ENCODE measurements at places on chromosomes 5 and 9. TPM values are rescaled to one million over a fixed set of nuclear protein-coding genes. Genes with fewer than 3 reads are reported as not detected.

DNA sequence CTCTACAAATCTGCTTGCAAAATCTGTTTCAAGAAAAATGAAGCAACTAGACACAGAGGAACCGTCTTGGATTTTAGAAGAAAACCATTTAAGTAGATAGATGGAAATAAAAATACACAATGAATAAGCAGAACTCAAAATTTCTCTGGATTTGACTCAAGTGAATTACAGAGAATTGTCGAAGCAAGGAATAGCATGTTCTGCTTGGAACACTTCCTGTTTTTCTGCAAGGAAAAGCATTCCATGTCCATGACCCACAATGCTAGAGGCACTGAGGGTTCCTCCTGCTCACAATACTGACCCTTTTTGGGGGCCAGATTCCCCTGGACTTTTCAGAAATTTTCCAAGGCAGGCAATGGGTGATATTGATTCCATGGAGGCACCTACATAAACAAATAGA, 29.8 kb downstream of the PRUNE2 start:
- DNase-seq: no peak

- no peak for DNase-seq
Measured at GRCh38 chr9:108784998-108785397, 70.8 kb downstream of the ACTL7B start.

DNA sequence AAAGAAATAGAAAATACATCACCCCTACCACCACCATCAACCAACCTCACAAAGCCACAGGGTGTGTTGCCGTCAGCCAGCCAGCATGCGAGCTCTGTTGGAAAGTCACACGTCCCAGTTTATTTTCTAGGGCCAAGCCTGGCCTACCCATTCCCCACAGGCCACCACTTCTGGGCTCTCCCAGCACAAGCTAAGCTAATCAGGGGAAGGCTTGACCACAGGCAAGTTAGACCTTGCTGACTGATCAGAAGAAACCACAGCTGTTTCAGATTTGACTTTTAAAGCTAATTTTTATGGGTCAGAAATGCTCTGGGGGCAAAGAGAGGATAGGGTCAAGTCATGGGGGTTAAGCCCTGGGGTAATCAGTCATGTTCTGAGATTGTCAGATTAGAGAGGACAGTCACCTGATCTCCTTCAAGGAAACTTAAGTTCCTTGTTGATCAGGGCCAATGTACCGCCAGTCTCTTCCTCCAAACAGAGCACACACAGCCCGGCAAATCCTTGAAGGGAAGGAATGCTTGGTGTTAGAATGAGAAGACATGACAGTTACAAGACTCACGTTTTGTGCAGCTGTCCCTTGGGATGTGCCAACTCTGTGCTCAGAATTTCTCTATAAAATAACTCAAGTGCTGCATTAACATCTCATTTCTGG, 7.6 kb downstream of the SHB start:
- no peak for DNase-seq

- DNase-seq: no peak
Measured at GRCh38 chr9:98175028-98175569, 17.3 kb downstream of the CORO2A start.

DNA sequence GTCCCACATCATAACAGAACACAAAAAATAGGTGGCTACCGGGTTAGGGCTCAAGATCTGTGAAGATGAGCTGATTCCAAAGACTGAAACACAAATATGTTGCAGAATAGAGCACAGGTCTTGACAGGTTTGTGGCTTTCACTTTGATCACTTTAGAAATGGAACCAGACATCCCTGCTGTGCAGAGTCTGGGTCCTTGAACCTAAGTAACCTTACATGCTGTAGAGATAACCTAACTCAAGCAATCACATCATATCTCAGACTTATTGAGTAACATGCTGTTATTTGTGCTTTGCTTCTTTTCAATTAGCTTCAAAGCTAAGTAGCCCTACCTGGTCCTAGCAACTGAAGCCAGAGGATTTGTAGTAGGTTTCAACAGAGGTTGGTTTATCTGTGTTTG, 24.3 kb downstream of the FBXW2 start:
- DNase-seq: no peak

GRCh38 chr5:78041805-78042204, 252.7 kb downstream of the AP3B1 start:
- no peak for DNase-seq

DNA sequence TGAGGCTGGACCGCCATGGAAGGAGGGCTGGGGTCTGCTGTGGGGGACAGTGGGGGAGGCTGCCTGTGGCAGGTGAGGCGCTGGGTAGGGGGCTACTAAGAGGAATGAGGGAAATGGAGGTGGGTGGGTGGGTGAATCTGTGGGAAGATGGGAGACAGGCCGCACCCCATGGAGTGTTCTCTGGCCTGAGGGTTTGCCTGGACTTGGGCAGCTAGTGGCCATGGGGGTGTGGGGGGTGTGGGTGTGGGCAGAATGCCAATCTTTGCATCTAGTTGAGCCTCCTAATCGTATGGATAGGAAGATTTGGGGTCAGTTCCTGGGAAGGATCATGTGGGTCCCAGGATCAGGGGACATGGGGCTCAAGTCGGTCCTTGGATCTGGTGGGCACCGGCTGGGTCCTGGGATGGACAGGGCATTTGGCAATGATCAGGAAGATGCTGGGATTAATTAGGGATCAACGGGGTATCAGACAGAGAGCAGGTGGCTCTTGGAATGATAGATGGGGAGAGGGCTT, 518 bp downstream of the ZDHHC12 start:
- DNase-seq: no peak

DNA sequence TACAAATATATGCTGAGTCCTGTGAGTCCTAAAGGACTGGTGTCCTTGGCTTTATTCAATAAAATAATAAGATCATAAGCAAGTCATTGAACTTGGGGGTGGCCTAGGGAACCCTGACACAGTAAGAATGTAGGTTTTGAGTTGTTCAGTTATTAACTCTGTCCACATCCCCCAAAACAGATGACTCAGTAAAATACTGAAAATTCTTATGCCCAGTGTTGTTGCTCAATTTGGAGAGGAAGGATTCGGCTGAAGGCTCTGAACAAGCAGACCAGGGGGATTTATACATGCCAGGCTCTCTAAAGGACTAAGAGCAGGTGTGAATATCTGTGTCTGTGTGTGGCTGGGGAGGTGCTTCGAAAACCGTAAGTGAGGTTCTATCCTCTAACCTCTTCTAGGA, 173.7 kb downstream of the RMI1 start:
- DNase-seq: no peak

DNA sequence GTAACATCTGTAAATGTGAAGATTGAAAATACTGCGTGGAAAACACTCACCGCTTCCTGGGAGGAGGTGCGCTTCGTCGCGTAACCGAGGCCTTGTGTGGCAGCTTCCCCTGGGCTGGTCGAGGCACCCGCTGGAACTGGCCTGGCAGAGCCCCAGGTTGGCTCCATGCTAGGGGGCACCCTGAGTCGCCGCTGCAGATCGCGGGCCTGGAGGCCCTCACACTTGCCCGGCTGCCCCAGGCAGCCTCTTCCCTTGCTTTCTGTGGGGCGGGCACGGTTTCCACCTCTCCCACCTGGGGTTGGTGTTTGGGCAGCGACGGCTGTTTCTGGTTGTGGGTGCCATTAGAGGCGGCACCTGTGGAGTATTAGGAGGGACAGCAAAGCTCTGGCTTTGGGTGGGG, 852 bp downstream of the ZNF354C start:
- DNase-seq: no peak

GRCh38 chr5:19728571-19728970, 259.4 kb downstream of the CDH18 start:
- DNase-seq: no peak

- DNase-seq: peak; percentile 67
Measured at GRCh38 chr9:3528451-3528850, 2.6 kb upstream of the RFX3 start.

GRCh38 chr5:15637886-15638285, 137.9 kb downstream of the FBXL7 start:
- DNase-seq: no peak

DNA sequence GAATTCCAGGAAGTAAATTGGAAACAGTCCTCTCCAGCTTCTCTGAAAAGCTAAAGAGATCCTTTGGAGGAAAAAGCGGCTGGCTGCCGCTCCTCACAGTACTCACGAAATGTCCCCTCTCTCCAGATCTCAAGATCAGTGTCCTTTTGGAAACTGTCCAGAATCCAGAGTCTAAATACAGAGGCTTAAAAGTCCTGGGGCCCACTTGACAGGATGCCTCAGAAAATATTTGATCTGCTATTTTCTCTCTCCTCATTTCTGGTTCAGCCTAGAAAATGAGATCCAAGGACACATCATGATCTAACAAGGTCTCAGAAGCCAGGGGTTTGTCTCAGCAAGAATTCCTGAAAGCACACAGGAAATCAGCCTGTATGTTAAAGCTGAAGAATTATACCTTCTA, 7.2 kb downstream of the C1QTNF2 start:
- no peak for DNase-seq

GRCh38 chr9:125632321-125633115, 74.5 kb downstream of the MAPKAP1 start:
- DNase-seq: peak; percentile 55

GRCh38 chr5:97062046-97062445, 80.4 kb downstream of the LIX1 start:
- DNase-seq: no peak

GRCh38 chr5:73367650-73368049, 80.9 kb downstream of the FOXD1 start:
- DNase-seq: no peak

DNA sequence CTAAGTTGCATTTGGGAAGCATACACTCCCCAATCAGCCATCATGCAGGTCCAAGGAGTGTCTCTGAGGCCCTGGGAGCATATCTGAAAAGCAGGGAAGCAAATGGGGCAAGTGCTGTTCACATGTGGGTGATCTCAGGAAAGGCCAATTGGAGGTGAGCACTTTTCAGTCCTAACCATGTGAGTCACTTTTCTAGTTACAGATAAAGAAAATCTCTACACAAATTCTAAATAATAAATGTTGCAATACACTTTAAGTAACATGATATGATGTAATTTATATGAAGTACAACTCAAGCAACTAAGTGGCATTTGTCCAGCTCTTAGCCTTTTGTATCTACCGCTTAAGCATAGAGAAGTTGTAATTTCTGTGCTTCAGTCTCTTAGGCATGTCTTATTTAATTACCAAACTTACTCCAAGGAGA, 18.4 kb downstream of the ADAMTS16 start:
- DNase-seq: no peak

- DNase-seq: no peak
Measured at GRCh38 chr5:117769877-117770276, 1195.3 kb upstream of the SEMA6A start.

DNA sequence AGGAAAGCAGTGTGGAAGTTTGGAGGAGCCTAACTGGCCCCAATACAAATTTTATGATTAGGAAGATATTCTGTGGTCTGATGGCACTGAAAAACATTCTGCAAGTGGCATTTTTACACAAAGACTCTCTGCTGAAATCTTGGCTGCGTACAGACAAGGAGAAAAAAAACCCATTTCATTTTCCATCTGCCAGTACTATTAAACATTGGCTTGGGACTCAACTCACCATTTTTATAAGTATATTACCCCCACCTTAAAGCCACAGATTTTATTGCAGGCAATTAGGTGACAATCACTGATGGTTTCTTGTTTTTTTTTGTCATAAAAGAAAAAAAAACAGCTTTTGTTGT, 206.9 kb downstream of the PTTG1 start:
- no peak for DNase-seq

DNA sequence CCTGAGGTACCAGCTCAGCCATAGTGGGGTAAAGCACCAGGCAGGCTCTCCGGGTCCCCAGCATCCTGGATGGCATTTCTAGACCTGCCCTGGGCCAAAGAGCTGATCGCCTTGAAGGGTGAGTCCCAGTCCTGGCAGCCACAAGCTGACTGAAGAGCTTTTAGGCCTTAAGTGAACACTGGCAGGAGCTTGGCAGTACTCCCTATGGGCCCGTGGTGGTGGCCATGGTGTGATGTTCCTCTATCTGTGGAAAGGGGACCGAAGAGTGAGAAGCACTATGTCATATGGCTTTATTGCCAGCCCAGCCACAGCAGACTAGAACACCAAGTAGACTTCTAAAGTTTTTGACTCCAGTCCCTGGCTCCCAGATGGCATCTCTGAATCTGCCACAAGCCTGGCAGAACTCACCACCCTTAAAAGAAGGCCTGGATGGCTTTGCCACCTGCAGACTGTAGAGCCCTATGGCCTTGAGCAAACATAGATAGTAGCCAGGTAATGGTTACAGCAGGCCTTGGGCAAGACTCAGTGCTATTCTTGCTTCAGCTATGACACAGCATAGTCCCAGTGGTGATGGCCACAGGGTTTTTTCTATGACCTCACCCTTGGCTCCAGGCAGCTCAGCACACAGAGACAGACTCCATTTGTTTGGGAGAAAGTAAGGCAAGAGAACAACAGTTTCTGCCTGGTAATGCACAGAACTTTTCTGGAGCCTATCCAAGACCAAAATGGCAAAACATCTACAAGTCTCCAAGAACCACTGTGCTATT, 801.5 kb upstream of the DMAC1 start:
- DNase-seq: no peak

- DNase-seq: peak; percentile 79
Measured at GRCh38 chr9:37753489-37754190, at the start of gene TRMT10B. Gene TRMT10B (plus strand): TSS chr9:37753805. CDS start chr9:37761932, 8,127 bp downstream.

DNA sequence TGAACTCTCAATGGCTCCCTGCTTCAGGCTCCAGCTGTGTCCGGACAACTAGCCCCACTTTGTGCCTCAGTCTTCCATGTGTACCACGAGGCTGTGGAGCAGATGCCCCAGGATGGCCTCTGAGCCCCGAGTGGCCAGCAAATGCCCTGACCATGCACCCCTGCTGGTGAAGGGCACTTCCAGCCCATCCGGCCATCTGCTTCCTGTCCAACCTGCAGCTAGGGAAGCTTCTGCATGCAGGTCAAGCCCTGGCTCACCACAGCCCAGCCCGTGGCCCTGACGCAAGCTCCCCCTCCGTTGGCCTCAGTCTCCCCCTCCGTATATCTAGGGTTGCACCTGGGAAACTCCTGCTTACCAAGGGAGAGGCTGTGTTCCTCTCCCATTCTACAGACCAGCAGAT, 4.8 kb downstream of the NINJ1 start:
- no peak for DNase-seq

GRCh38 chr5:109656829-109657228, 32.9 kb upstream of the MAN2A1 start:
- peak; percentile 49 for DNase-seq

DNA sequence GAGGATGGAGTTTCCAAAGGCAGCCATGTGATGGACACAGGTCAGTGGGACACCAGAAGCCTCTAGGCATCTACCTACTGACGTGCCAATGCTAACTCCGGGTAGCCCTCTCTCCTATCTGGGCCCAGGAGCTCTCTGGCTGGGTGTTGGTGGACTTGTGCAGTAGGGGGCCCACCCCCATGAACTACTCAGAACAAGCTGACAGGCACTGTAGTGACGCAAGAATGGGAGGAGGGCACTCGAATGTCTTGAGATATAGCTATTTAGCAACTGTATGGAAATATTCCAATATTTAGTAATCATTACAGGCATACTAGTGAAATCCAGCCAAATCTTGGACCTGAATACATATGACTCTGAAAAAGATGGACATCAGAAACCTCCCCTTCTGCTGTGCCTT, 5.7 kb upstream of the DOCK2 start:
- no peak for DNase-seq

The INSYN2B gene
- total RNA-seq: not detected

The IL5 gene
- total RNA-seq: not detected

The ACOT12 gene
- 0.44 TPM for total RNA-seq

The LURAP1L gene
- total RNA-seq: not detected

The WDR38 gene
- total RNA-seq: not detected

Measured in CD4-positive, alpha-beta T cell (primary cell).